Activated naive CD4-positive, alpha-beta T cell treated with anti-CD3 and anti-CD28 coated beads for 36 hours (primary cell): ENCODE measurements at places on chromosomes 5 and 9. TPM values are rescaled to one million over a fixed set of nuclear protein-coding genes. Genes with fewer than 3 reads are reported as not detected.
A peak's percentile ranks its signal among the peaks of the same experiment; 100 is the strongest.

DNA sequence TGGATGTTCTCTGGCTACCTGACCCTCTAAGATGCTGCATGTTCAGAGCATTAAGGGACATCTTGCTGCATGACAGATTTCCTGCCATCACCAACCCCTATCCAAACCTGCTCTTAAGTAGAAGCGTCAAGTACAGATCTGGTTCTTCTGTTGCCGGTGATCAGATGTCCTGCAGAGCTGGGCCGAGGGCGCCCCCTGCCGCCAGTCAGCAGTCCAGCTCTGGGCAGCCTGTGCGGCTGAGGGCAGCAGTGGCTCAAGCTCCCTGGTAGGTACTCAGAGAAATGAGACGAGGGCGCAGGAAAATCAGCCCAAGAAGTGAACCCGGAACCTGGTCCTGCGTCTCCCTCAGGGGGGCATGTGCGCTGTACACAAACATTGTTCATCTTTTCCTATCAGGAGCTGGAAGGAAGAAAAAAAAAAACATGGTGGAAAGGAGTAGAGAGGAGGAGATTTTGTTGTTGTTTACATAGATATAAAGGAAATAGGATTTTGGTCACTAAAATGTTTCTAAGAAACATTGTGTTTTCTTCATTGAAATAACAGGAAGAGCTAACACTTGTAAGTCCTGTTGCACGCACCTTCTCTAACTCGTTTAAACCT lies 95.8 kb downstream of the CFAP90 start:
- no peak overlapping the region for H3K4me3 ChIP-seq
- DNase-seq = peak; percentile 60
- no peaks in the 10 kb centered on the region for H3K36me3 ChIP-seq

GRCh38 chr5:181112476-181112875 lies 18.5 kb downstream of the OR2V1 start:
- peaks cover 74% of the 10 kb centered on the region for H3K27me3 ChIP-seq
- peaks cover 4% of the 10 kb centered on the region for H3K4me1 ChIP-seq
- no peaks in the 10 kb centered on the region for H3K36me3 ChIP-seq
- no peak for DNase-seq

GRCh38 chr5:98163796-98164493 lies 609.5 kb upstream of the RGMB start:
- no peak overlapping the region for H3K4me3 ChIP-seq
- no peaks in the 10 kb centered on the region for H3K4me1 ChIP-seq
- H3K27me3 ChIP-seq = no peaks in the 10 kb centered on the region
- no peak for DNase-seq
- H3K36me3 ChIP-seq = no peaks in the 10 kb centered on the region

NCS1 gene
- total RNA-seq = 22.4 TPM

PPP3R2 gene
- not detected for total RNA-seq
